ENCODE measurements at places on chromosomes 4 and X.

GRCh38 chr4:1711055-1711570 is 1.0 kb downstream of the SLBP start:
- no peak for DNase-seq

DNA sequence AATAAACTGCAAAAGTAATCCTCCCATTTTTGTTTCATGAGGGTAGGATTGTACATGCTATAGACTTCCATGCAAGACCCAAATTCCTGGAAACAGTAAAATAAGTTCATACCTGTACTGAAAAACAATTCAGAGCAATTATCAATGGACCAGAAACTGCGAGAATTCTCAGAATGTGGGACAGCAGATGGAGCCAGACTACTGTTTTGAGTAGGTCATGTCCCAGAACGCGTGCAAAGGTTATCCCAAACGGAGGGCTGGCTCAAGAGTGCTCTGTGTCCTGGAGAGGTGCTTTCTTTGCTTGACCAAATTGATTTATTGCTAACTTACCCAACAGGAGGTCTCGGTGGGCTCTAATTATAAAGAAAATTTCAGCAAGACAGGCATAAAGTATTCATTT is 1.7 kb upstream of the MAGEH1 start:
- no peak for DNase-seq

- DNase-seq = peak; percentile 1
These were observed 601.4 kb upstream of the ACTRT1 start for GRCh38 chrX:128653524-128654060.

DNA sequence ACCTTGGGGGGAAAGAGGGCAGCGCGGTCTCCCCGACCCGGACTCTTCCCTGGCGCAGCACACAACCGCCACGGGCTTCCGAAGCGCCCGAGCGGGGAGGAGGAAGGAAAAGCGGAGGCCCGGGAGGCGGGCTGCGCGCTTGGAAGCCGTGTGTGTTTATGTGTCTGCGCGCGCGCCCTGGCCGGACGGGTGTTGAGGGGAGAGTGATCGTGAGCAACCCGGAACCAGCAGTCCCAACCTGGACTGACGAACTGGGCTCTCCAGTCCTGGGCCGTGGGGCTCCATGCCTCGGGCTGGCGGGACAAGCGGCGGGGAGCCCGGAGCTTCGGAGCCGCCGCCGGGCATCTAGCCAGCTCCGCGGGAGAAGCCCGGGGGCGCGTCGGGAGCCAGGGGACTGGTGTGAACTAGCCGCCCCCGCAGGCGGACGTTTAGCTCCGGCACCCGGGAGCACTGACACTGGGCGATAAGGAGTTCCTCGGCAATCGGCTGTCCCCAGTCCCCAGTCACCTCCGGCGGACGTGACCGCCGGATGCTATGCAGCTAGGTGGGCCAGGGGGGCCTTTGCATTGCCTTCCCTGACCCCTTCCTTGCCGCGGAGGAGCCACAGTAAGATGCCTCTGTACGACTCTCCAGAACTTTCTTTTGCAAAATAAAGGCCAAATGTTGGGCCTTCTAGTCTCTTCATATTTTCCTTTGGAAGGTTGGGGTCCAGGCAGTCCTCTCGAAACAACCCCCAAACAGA is 74.8 kb upstream of the BCOR start:
- DNase-seq = no peak

- no peak for DNase-seq
These were observed 70.3 kb downstream of the RAB28 start for GRCh38 chr4:13413729-13414437.

DNA sequence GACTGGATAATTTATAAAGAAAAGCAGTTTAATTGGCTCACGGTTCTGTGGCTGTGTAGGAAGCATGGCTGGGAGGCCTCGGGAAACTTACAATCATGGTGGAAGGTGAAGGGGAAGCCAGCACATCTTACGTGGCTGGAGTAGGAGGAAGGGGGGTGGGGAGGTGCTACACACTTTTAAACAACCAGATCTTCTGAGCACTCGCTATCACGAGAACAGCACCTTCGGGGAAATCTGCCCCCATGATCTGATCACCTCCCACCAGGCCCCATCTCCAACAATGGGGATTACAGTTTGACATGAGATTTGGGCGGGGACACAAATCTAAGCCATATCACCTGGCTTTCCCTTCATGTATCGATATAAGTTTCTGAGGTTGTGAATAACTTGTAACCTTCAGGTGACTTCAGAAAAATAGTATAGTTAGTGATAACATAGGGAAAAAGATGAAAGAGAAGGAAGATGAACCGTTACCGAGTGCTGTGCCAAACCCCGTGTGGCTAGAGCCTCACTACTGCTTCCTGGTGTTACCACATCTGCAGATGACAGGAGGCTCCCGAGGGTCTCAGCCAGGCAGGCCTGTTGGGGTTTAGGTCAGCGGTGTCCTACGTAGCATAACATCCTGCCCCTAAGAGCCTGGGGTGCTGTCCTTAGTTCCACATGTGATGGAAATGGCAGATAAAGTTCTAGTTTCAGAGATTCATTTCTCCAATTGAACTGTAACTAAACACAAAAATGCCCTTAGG is 103.5 kb downstream of the TNIP2 start:
- DNase-seq = no peak

DNA sequence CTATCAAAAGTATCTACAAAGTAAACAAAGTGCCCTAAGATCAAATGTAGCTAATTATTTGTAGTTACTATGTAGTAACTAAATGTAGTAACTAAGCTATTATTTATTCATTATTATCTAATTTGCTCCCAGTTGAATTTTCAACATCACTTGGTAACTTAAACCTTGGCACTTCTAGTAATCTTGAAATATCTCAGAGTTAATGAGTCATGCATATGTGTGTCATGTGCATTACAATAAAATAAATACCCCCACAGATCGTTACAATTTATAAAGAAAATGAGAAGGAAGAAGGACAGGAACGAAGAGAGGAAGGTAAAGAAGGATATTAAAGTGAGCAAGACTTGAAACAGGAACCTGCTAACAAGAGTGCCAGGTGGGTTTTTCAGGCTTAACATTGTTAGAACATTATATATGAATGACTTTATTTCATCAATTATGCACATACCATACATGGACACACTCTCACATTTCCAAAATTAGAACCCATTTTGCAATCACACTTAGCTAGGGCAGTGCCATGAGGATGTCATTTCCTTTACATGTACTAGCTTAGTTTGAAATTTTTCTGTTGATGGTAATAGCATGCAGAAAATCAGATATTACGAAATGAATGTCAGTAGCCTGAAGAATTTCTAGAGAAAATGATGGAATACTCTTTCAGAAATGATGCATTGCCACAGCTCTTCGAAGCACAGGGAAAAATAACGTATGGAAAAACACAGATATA is 1670.4 kb upstream of the AGA start:
- DNase-seq = no peak

DNA sequence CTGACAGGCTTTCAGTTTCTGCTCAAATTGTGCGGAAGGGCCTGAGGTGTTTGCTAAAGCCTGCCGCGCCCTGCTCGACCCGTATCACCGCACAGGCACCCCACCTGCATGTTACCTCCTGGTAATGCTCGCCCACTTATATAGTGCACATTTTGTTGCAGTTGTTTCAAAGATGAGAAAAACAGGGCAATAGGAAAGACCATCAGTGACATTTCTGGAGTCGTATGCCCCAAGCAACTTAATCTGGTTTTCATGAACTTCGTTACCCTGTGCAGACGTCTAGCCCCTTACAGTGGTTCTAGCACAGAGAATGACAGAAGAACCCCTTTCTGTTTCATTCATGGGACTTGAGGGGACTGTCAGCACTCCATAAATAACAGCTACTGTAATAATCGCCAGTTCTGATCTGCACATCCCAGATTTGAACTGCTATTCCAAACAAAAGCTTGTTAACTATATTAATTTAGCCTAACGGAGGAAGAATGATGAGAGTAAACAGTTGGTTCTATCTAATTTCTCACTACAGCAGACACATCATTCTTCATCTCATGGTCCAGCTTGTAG is 940 bp upstream of the DCTD start:
- DNase-seq = no peak

GRCh38 chrX:129696463-129697155 is 41.9 kb upstream of the APLN start:
- DNase-seq = no peak

DNA sequence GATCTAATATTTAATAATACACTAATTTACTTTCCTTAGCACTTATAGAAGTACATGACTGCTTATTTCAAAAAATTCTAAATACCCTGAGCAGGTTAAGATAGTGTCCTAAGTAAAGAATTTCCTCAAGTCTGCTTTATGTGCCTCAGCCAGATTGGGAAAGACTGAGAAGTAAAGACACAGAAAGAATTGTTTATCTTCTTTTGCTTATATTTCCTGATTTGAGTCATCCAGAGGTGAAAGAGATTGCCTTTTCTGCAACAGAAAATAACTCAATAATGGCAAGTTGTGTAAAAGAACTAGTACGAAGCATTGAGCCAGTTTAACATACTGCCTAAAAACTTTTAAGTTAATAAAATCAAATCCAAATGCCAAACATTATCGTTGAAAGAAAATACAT is 45.0 kb downstream of the NAF1 start:
- DNase-seq = no peak

DNA sequence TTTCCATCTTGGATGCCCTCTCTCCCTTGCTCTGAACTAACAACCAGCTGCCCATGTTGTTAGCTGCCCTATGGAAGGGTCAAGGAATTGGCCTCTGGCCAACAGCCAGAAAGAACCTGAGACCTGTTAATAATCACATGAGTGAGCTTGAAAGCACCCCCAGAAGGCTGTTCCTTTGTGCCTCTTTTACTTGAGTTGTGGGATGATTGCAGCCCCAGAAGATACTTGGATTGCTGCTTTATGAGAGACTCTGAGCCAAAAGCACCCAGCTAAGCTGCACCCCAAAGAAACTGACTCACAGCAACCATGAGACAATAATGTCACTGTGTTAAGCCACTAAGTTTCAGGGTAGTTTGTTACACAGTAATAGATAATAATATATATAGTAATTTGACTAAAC is 73.3 kb downstream of the FRYL start:
- DNase-seq = no peak

GRCh38 chr4:182483685-182484084 is 240.5 kb downstream of the TENM3 start:
- no peak for DNase-seq

DNA sequence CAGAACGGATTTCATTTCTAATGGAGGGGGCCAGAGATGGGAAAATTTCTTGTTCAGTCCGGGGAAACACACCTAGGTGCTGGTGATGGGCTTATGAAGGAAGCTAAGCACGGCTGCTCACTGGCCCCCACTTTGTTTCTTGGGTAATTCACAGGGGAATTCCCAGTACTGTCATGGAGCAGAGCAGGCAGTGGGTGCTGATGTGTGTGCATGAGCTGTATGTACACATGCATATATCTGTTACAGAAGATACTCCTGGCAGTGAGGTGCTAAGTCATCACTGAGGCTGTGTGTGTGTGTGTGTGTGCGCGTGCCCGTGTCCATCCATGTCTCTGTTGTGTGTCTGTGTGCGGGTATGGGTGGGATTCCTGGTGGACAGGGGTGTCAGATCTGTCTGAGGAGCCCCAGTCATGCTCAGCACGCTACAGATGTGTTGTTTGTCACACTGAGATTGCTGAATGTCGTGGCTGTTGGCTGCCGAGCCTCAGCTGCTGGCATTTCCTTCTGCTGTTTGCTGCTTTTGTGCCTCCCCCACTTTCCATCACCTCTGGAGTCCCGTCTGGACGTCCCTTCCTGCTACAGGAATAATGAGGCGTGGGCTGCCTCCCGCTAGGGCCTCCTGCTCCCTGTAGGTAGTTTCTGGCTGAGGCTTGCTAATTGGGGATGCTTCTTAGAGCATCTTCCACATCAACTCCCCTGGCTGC is 53.3 kb downstream of the JADE1 start:
- DNase-seq = no peak

GRCh38 chrX:93420525-93421082 is 252.8 kb downstream of the NAP1L3 start:
- no peak for DNase-seq

DNA sequence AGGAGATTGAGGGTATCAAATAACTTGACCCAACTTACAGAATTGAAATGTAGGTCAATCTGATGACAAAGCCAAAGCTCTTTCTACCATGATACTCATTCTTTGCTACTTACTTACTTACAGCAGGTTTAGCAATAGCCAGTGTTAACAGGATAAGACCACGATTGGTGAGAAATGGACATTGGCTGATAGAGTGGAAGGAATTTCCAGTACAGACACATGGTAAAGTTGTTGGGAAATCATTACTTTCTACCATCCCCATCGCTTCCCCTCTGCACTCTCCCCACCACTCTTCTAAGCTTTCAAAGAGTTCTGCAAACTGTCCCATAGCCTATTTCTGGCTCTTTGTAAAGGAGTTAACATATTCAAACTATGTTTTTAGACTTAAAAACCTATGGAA is 119.7 kb downstream of the CHRNA9 start:
- DNase-seq = no peak

- DNase-seq = no peak
These were observed 14.2 kb downstream of the RGS12 start for GRCh38 chr4:3307060-3307459.

DNA sequence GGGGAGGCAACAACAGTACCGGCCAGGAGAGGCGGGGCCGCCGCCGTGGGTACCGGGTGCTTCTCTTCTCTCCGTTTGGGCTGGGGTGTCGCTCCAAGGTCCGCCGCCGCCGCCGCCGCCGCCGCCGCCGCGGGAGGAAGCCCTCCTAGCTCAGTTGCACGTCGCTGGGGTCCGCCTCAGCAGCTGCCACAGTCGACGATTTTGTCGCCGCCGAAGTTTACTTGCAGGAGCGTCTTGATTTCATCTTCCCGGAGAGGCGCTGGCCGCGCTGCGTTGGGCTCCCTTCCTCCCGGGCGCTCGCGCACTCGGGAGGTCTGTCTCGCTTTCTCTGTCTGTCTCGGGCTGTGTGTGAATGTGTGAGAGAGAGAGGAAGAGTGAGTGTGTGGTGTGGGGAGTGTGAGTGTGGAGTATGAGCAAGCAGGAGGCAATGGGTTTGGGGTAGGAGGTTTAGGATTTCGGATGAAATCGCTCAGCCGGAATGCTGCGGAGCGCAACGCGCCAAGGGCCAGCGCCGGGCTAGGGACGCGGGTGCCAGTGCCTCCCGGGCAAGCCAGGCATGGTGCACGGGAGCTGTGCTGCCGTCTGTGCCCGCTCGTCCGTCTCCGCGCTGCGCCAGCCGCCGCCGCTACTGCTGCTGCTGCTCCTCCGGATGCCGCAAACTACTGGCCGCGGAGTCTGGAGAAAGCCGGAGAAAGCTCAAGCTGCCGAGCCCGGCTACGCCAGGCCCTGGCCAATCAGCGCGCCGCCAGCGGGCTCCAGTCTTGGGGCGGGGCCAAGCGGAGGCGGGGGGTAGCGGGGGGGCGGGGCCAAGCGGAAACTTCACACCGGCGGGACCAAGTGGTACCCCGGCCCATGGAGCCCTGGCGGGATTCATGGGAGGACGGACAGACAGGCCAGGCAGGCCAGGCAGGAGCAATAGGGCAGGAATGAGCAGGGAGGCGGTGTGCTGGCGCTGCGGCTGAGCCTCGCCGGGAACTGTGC is at the start of gene PCDH19:
TSS of gene PCDH19 (minus strand) at position 664 of the 981 bp plus-strand sequence. CDS start 1,676 bp downstream, outside the sequence.
- peak; percentile 71 for DNase-seq

DNA sequence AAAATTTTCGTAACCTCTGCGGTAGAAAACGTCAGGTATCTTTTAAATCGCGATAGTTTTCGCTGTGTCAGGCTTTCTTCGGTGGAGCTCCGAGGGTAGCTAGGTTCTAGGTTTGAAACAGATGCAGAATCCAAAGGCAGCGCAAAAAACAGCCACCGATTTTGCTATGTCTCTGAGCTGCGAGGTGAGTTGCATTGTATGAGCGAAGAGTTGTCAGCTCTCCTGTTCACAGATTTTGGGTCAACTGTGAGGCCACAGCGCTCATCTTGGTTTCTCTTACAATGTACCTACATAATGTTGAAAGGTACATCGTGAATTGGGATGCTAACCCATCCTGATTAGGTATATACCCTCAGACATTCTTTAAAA is 486 bp downstream of the CLCN3 start:
- no peak for DNase-seq
